Pancreas (tissue), 10 donors: ENCODE measurements at places on chromosomes 1 and 21.

DNA sequence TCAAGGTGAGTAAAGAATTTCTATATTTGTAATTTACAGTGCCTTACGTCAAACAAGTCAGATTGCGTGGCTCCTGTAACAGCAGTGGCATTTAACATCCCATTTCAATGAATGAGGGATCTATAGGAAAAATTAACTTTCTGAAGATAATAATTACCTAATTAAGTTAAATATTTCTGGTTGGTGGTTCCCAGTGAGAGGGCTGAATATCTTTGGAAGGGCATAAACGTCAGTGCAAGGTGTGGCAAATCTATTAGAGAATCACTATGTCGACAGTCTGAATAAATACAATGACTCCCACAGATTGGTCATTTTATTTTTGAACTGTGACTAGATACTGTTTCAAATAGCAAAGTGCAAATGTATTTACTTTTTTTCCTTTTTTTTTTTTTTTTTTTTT, 80.0 kb downstream of the S1PR1 start:
- DNase-seq = no peak

DNA sequence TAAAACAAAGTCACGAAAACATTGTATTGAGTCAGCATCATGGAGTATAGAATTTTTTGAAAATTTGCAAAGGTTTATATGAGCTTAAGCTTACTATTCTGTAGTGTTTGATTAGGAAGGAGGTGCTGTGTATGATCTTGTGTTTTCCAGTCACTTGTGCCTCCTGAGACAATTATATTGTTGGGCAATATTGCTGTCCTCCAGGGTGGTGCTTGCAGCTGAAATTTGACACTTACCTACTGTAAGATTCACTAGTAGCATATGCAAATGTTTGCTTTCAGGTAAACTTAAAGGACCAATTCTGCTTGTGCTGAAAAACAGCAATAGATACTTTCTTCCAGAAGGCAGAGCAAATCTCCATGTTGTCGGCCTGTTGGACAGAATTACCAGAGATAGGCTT, 268.0 kb downstream of the TGFB2 start:
- no peak for DNase-seq

- no peak for DNase-seq
Measured at GRCh38 chr1:200653022-200653462, 16.7 kb downstream of the DDX59 start.

DNA sequence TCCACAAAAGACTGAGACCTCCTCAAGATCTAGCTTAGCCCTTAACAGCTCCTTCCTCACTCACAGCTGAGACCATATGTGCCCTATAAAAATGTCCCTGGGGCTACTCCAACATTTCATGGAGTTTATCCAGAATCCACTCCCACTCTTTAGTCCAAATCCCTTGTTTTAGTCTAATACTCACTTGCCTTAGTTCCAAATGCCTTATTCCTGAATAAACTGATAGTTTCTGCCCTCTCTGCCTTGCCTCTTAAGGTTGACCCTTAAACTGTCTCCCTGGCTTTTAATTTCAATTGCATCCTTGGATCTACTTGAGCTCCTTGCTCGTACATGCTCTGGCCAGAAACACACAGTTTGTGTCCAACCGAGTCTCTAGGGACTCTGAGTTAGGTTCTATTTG, 47.3 kb upstream of the LYPLAL1 start:
- DNase-seq = no peak

DNA sequence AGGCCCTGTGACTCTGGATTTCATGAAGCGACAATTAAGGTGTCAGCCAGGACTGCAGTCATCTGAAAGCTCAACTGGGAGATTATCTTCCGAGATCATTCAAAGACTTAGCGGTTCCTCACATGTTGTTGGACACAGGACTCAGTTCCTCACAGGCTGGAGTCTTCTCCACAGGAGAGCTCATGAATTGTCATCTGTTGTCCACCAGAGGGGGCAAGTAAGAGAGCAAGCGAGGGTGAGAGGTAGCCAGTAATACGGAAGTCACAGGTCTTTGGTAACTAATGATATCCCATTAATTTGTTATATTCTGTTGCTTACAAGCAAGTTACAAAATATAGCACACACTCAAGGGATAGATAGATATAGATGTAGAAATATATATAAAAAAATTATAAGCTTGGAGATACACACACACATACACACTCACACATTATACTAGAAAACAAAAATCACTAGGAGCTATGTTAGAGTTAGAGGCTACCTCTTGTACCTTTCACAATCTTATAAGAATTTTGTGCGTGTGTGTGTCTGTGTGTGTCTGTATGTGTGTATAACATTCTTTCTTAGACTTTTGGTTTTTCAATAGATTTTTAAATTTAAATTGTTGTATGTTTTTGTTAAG, 1695.3 kb downstream of the BRINP3 start:
- DNase-seq = no peak

GRCh38 chr1:39900662-39901463, 854 bp downstream of the MYCL start:
- peak; percentile 51 for DNase-seq

DNA sequence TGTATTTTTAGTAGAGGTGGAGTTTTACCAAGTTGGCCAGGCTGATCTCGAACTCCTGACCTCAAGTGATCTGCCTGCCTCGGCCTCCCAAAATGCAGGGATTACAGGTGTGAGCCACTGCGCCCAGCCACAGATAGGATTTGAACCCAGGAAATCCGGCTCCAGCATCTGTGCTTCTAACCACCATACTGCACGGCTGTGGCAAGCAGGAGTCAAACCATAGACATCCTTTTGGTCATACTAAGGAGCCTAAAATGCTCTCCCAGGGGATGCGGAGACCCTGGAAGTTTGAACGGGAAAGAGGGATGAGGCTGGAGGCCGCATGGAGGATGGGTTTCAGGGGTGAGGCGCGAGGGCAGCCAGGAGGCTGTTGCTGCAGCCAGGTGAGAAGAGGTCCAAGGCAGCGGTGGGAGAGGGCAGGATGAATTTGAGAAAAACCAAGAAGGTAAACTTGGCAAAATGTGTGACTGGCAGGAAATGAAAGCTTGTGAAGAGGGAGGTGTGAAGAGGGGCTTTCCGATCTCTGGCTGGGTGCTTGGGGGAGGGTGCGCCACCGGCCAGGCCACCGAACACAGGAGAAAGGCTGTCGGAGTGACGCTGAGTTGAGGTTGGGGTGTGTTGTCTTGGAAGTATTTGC, 24.0 kb upstream of the CDK18 start:
- DNase-seq = no peak

DNA sequence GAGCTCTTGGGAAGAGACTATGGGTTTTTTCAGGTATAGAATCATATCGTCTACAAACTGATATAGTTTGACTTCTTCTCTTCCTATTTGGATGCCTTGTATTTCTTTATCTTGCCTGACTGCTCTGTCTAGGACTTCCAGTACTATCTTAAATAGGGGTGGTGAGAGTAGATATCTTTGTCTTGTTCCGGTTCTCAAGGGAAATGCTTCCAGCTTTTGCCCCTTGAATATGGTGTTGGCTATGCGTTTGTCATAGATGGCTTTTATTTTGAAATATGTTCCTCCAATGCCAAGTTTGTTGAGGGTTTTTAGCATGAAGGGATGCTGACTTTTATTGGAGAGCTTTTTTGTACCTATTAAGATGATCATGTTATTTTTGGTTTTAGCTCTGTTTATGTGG, 170.3 kb downstream of the PTGER3 start:
- DNase-seq = no peak

DNA sequence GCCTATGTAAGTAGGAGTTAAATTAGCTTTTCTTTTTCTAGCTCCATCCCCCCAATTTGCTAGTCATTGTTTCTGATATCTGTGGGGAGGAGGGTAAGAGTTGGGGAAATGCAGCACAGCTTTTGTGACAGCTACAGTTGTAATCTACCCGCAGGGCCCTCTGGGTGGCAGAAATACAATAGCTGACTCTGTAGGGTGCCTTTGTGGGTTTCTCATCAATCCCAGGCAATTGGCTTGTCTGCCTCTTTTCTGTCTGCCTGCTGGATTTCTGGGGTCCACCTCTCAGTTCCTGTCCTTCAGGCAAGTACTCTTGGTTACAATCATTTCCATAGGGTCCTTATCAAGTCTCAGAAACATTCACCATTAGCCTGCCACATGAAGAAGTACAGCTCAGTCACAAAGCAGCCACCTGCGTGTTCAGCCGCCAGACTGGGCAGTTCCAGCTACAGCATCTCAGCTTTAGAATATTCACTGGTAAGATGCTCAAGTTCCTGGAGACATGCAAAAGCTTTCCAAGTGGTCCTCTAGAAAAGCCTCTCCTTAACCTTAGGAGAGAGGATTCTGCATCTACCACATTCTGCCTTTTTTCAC, 19.2 kb upstream of the SLC44A5 start:
- DNase-seq = no peak

- DNase-seq = peak; percentile 41
Measured at GRCh38 chr1:153565529-153566374, at the start of gene S100A2. Gene S100A2, minus strand, starts transcription at chr1:153565844. Its CDS starts 1,967 bp downstream, at chr1:153563877.

- no peak for DNase-seq
Measured at GRCh38 chr1:8093221-8093980, 67.3 kb upstream of the ERRFI1 start.

- no peak for DNase-seq
Measured at GRCh38 chr1:27099135-27099586, 55.8 kb downstream of the SLC9A1 start.

DNA sequence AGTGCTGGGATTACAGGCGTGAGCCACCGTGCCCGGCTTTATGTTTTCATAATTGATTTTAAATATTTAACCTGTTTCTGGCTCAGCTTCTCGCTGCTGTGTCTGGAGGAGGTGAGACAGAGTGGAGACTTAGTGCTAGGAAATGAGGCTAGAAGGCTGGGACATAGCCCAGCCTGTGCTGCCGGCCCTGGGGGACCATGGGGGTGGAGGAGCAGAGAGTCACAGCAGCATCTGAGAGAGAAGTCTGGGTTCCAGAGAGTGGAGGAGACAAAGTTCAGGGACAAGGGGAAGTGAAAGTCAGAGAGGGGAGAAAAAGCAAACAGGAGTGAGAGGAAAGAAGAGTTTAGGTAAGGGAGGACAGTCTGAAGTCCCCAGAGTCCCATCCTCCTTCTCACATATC, 71.9 kb downstream of the LHX9 start:
- no peak for DNase-seq

DNA sequence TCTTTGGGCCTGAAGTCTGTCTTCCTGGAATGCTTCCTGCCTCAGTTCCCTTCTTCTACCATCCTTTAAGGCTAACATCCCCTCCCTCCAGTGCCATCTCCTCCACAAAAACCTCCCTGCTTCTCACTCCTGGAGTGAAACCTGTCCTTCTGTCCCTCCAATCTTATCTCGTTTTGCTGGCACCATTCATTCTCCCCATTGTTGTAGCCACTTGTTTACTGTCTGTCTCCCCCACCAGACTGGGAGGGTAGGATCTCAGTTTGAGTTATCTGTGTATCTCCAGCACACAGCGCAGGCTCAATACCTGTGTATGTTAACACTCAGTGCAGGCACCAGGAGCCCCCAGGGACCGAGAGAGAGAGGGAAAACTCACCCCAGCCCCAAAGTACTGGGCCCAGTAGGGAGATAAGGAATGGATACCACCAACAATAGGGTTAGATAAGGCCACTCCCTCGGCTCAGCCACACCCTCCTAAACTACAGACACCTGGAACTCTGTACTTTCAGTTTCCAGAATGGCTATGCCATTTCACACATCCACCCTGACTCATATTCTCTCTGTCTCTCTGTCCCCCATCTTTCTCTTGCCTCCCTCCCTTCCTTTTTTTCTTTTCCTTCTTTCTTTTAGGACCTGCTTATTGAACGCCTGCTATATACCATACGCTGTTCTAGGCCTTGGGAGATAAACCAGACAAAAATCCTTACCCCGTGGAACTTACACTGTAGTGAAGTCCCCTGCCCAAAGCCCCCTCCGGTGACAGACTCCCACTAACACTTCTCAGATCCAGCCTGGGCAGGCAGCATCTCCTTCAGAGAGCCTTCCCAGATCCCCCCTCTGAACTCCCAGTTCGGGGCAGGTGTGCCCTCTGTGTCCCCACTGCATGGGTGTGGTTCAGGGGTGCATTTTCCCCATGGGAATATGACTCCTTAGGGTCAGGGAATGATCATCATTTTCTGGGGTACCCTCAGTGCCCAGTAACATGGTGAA, 3.3 kb upstream of the SSBP3 start:
- DNase-seq = no peak

DNA sequence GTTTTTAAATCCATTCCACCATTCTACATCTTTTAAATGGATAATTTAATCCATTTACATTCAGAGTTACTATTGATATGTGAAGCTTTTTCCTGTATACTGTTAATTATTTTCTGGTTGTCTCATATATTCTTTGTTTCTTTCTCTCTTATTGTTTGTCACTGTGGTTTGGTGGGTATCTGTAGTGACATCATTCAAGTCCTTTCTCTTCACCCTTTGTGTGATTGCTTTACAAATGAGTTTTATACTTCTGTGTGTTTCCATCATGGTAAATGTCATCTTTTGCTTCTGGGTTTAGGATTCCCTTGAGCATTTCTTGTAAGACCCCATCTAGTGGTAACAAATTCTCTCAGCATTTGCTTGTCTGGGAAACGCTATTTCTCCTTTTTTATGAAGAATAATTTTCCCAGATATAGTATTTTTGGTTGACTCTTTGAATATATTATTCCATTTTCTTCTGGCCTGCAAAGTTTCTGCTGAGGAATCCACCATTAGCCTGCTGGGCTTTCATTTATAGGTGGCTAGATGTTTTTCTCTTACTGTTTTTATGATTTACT, 10.2 kb downstream of the LY9 start:
- no peak for DNase-seq

GRCh38 chr1:229006121-229006870, 264.6 kb upstream of the RAB4A start:
- DNase-seq = no peak

- no peak for DNase-seq
Measured at GRCh38 chr1:114024049-114024448, 44.8 kb downstream of the OLFML3 start.

DNA sequence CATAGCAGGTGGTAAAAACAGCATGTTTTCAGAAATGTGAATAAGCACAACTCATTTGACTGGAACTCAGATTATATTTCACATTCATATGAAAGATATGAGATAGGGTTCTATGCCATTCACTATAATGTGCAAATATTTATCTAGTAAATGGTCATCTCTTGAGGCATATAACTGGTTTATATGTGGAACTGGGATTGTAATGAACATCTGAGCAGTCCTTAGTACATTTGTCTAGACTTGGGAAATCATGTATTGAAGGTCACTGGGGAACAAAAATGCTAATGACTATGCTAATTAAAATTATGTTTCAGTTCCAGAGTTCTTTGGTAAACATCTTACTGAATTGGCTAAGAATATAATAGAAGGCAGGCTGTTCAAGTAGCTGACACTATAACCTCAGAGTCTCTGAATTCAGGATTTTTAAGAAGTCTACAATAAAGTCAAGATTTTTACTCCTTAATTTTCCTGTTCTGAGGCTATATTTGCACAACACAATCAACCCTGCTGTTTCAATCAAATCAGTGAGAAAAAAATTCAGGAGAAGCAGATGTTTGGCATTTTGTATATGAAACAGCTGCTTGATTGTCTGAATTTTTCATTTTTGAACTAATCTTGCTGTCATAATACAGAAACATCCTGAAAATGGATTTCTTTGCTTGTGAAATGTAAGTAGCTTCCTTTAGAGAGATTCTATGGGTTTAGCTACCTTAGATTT, 244.8 kb upstream of the RGS18 start:
- no peak for DNase-seq
